ENCODE measurements at places on chromosomes 11 and 22.

DNA sequence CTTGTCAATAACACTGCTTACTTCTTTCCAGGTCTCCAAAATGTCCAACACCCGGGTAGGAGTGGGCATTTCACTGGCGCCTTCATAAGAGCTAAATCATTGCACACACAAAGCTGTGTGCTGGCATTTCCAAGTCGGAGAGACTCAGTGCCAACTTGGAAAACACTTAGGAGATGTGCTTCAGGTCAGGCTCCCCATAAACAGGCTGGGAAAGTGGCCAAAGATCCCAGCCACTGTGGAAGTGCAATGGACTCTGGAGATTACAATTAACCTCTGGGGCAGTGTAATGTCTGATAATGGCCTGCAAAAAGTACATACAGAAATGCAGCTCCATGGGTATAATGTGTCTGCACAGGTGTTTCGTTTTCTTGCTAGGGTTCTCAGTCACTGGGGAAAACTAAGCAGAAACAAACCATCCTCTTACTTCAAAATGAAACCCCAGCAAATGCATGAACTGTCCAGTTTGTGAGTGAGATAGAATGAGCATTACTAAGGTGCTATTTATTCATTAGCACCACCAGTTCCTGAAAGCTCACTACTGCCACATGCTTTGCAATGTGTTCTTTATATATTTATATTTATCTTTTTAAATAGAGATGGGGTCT is 79.0 kb downstream of the ABTB2 start:
- no peak for DNase-seq

- DNase-seq: no peak
These were observed 32.5 kb downstream of the AHNAK start for GRCh38 chr11:62514151-62514550.

DNA sequence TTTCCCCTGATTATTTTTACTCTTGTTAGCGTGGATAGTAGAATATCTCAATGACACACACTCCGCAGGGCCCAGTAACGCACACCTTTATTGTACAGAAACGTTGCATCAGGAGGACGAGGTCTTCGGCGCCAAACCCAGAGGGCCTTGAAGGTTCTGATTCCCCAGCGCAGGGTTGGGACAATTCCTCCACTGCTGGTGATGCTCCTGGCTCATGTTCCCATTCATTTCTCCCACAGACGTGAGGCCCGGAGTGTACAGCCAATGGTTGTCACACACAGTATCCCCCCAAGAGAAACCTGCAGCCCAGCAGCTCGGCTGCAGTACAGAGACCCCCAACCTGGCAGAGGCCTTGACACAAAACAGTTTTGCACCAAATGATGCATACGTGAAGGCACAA is 6.1 kb upstream of the ANO1 start:
- no peak for DNase-seq

GRCh38 chr11:28110821-28111200 is 2.6 kb downstream of the METTL15 start:
- no peak for DNase-seq

DNA sequence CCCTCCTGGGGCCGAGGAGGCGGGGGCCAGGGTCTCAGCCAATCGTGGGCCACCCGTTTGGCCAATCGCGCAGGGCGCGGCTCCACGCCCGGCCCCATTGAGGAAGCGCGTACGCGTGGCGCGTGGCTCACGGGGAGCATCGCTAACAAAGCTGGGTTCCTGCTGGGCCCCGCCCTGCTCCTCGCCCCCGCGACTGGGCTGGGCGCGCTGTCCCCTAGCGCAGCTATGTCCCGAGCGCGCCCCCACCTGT is 614 bp upstream of the ASCL2 start:
- no peak for DNase-seq

GRCh38 chr11:18468059-18468458 is 12.4 kb downstream of the LDHAL6A start:
- no peak for DNase-seq

GRCh38 chr22:31286360-31287255 is 5.7 kb downstream of the PIK3IP1 start:
- DNase-seq: no peak

DNA sequence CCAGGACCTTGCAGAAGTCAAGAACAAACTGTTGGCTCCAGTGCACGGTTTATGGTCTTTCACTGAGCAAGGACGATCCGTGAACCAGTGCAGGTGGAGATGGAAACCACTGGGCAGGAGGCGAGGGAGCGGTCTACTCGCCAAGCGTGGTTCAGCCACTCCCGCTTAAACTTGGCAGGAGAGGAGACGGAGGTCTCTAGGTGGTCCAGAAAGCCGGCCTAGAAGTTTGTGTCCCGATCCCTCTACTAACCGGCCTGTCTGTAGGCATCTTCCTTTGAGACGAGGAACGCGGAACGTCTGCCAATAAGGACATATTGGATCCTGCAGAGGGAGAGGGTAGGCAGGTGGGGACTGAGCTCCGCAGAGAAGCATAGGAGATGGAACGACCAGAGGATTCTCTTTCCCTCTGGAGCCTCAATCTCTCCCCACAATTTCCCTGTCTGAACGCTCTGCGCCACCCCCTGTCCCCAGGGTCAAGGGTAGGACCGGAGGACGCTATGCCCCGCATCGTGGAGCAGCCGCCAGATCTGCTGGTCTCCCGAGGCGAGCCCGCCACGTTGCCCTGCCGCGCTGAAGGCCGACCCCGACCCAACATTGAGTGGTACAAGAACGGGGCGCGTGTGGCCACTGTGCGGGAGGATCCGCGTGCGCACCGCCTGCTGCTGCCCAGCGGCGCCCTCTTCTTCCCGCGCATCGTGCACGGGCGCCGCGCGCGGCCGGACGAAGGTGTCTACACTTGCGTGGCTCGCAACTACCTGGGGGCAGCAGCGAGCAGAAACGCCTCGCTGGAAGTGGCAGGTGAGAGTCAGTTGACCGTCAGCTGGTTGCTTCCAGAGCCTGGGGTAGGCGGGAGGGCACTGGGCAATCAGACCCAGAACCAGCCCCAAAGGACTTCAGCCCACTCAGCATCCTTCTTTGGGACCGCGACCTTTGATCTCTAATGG is 3.4 kb downstream of the ROBO3 start:
- no peak for DNase-seq

DNA sequence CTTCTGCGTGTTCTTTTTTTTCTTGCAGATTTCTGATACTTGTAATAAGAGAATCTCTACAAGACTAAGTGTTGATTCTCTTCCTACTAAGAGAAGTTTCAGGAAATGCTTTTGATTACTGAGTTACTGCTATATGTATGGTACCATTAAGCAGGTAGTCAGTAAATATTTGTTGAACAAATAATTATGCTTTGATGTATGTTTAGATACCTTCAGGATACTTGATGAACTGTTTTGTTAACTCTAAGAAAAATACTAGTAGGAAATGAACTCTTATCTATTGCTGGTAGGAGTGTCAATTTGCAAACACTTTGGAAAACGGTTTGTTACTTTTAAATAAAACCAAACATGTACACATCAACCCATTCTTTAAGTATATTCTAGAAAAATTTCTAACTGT is 90.6 kb downstream of the TMEM135 start:
- DNase-seq: no peak

GRCh38 chr11:55357560-55358184 is 10.1 kb upstream of the OR4A15 start:
- no peak for DNase-seq

GRCh38 chr11:101914341-101914737 is 471 bp upstream of the CEP126 start:
- peak; percentile 21 for DNase-seq

DNA sequence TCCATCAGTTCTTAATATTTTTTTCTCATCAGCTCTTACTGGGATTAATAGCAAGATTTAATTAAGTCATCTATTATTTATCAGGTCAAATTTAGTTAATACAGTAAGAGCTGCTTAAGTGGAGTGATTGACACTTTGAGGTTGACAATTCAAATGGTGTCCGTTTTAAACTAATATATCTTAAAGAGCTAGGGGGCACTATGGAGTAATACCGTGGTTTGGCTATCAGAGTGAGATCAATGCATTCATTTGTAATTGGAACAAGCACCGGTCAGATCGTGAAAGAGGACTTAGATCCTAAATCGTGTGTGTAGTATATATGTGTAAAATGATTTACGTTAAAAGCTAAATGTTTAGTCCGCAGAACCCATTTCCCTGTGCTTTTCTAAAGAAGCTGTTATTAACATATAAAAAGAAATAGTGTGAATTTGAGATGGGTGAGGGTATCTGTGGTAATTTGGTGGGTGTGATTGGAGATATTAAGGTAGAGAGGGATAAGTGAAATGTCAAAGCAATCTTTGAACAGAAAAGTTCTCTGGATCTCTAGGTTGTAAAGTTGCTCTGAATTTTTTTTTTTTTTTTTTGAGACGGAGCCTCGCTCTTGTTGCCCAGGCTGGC is 2.3 kb downstream of the SIK2 start:
- DNase-seq: no peak

- no peak for DNase-seq
These were observed 146.7 kb upstream of the CNTN5 start for GRCh38 chr11:98874050-98874449.

DNA sequence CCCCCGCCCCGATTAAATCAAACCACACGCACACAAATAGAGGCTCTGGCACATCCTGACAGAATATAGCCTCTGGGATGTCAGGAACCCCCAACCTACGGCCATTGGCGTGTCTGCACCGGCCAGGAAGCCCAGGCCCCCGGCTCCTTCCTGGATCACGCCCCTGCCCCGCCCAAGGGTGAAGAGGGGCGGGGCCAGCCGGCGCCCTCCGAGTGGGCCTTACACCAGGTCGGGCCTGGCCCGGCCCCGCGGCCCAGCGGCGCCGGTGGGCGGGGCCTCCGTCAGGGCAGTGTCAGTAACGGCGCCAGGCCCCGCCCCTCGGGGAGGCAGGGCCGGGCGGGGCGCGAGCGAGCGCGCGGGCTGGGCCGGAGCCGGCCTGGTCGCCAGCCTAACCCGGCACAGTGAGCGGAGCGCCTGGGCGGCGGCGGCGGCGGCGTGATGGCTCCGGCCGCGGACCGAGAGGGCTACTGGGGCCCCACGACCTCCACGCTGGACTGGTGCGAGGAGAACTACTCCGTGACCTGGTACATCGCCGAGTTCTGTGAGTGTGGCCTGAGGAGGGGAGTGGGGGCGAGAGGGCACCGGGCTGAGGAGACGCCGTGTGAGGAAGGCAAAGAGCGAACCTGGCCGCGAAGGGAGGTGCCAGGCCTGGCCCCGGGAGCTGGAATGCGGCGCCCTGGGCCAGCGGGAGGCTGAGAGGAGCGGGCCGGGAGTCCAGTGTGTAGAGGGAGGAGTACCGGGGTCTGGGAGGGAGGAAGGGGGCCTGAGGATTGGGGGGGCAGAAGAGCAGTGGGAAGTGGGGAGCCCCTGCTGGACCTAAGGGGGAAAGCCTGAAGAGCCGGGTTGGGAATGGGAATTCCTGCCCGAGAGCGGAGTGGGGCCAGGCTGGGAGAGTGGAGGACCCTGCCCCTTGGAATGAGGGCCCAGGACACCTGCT is at the start of gene ACER3:
Gene ACER3, plus strand, starts transcription at position 380 of the 937 bp plus-strand sequence. Its CDS starts 59 bp downstream, at position 439.
- DNase-seq: peak; percentile 56

- no peak for DNase-seq
These were observed 18.6 kb downstream of the PPP6R2 start for GRCh38 chr22:50361688-50362087.

GRCh38 chr11:68584991-68585524 is 99.3 kb upstream of the GAL start:
- no peak for DNase-seq

DNA sequence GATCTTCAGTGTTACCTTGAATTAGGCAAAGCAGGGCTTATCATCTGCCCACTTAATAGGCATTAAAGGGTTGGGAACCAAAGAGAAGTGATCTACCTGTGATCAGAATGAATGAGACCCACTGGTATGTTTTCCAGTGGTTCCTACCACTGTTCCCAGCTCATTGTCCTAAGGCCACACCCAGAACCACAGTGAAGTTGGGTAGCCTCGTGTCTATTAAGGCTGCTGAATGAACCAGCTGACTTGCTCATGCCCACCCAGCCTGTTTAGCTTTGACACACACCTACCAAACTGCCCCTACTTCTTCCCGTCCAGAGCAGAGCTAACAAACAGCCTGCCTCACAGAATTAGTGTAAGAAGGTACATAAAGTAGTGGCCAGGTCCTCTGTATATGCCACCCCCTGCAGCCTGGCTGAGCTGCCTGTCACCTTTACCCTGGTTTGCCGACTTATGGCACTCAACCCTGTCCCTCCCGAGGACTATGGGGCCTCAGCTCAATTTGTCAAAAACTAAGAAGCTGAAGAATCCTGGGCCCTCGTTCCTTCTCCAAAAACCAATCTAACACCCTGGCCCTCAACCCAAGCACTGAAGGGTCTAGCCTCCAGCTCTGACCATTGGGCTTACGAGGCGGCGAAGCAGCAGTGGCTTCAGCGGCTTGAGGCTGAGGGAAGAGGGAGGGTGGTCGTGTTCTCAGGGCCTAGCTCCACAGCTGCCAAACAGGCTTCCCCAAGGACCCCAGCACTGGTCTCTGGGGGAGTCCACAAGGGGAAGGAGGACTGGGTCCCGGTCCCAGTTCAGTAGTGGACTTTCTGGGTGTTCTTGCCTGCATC is 9.8 kb downstream of the UCP2 start:
- no peak for DNase-seq

GRCh38 chr11:69352715-69353319 is 58.9 kb downstream of the MYEOV start:
- DNase-seq: peak; percentile 69

- no peak for DNase-seq
These were observed 20.6 kb upstream of the YWHAH start for GRCh38 chr22:31923747-31924146.

- DNase-seq: no peak
These were observed 24.4 kb downstream of the ADAMTS8 start for GRCh38 chr11:130403967-130404366.

DNA sequence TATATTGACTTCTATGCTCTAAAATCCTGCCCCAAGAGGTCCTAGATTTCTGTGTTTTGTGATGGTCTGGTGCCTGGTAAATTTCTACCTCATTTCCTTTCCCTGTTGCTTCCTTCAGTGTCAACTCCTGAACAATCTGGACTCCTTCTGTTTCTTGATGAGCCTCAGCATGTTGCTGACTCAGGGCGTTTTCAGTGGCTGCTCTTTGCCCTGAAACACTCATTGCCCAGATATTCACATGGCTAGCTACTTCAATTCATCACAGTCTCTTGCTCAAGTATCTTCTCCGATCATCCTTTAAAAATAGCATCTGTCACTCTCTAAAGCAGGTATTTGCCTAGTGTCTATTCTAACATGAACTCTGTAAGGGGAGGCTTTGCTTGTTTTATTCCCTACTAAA is 526.3 kb upstream of the RAG2 start:
- no peak for DNase-seq

DNA sequence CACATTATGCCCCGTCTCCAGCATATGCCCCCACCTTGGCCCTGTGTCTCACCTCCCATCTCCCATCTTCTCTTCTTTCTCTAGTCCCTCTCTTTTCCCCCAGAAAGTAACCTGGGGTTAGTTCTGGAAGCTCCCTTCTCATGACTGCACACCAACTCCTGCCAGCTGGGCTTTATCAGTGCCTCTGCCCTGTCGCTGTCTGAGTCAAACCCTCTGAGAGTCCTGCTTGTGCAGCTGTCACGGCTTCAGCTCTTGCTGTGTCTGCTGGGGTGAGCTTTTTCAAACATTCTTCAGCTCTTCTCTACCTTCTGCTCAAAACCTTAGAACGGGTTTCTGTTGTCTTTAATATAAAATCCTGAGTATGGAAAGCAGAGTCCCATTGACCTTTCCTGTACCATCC is 304.5 kb upstream of the B3GAT1 start:
- no peak for DNase-seq

GRCh38 chr11:120211522-120212258 is 858 bp downstream of the OAF start:
- DNase-seq: no peak
